Hepatic stellate cell (primary cell): ENCODE measurements at places on chromosomes 13 and 19.

DNA sequence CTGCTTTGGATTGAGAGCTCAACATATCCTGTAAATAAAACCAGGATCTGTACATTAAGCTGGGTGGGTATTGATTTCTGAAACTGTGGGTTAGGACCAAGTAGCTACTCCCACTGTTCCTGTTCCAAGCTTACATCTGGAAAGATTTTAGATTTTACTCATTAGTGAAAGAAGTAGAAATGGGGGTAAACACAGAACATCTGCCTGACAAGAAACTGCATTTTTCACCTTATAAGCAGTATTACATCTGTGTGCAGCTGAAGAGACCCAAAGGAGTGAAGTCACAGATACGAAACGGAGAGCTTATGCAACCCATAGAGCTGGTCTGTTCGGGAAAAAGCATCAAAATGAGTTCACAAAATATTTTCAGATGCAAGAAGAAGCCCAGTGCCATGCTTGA is 235.2 kb downstream of the SLITRK5 start:
- DNase-seq = no peak

DNA sequence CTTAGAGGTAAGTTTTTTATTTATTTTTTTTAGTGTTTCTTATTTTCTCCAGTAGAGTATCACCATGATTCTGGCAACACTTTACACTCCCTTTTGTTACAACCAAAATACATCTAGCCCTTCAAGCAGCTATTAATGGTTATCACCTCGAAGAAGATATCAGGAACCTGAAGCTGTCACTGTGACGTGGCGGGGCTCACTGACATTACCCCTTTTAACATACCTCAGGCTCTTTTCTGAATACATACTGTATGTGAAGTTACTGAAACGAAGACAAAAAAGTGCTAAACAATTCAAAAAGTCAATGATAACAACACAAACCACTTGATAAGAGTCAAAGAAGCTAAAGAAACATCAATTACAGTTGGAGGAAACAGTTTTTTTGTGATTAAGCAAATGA is 1218.7 kb downstream of the EFNB2 start:
- no peak for DNase-seq

GRCh38 chr19:56132316-56132822 is 8.7 kb upstream of the ZNF444 start:
- no peak for DNase-seq

GRCh38 chr13:36806102-36806501 is 12.9 kb upstream of the RFXAP start:
- DNase-seq = no peak

GRCh38 chr19:12985049-12985776 is 10.1 kb upstream of the NFIX start:
- DNase-seq = peak; percentile 86

DNA sequence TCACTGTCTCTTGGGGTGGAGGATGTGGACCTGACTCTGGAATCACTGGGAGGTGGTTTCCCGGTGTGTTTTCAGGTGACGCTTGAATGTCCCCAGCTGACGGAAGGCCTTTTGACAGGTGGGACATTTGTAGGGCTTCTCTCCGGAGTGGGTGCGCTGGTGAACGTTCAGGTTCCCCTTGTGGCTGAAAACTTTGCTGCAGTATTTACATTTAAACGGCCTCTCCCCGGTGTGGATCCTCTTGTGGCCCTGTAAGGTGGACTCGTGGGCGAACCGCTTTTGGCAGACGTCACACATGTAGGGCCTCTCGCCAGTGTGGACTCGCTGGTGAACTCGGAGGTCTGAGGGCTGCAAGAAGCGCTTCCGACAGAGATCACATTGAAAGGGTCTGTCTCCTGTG is 7.8 kb downstream of the ZSCAN5B start:
- DNase-seq = no peak

DNA sequence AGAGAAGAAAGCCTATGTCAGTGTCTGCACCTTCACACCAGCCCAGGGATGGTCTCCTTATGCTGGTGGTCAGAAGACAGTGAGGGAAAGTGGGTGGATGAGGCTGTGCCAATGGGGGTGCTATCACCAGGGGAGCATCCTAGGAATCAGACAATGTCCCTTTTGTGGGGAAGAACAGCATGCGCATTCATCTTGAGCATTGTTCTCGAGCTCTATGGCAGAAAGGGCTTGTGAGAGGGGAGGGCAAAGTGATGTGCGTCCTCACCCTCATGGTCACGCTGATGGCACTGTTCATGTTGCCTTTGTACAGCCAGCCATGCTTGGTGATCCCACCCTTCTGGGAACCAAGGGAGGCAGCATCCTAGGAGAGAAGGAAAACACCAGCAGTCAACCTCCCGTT is 56.1 kb downstream of the DOCK9 start:
- no peak for DNase-seq

DNA sequence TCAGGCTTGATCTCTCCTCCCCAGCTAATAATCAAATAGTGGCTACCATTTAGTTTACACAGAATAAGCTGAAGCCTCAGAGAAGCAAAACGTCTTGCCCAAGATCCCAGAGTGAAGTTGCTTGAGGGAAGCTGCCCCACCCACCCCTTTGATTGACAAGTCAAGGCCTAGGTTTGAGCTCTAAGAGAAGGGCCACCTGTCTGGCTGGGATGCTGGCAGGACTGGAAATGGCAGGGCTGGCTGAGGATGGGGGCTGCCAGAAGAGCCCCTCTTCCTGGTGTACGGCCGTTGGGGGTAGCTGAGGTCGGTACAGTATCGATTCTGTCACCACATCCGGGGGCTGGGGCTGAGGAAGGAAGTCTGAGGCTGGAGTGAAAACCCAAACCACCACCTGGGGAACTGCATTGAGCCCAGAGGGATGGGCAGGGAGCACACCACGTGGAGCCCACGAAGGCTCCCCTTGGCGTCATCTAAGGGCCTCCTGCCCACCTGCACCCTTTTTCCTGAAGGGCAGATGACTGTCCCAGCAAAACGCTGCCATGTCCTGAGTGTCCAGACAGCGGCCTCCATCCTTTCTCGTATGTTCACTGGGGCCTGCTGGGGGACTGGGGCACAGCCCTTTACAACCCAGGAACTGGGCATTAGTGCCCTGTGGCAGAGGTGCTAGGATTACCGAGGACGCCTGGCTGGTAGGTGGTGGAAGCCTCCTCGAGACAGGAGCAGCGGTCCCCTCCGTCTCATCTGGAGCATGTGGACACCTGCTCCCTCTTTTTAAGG is 1.4 kb upstream of the PRKD2 start:
- no peak for DNase-seq

DNA sequence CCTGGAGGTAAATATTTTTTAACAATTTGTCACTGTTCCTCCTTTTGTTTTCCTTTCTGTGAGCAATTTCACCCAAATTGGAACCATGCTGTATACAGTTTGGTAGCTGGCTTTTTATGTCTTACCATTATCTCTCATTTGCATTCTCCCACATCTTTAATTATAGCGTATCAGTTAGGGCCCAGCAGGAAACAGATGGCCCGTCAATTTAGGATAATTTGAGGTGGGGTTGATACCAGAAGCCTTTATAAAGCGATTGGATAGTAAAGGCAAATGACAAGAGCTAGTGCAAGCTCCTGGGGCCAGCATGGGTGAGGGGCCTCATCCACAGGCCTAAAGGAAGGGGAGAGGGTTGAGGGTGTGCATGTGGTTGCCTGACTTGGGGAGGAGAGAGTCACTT is 3.8 kb upstream of the IFNL4 start:
- no peak for DNase-seq

DNA sequence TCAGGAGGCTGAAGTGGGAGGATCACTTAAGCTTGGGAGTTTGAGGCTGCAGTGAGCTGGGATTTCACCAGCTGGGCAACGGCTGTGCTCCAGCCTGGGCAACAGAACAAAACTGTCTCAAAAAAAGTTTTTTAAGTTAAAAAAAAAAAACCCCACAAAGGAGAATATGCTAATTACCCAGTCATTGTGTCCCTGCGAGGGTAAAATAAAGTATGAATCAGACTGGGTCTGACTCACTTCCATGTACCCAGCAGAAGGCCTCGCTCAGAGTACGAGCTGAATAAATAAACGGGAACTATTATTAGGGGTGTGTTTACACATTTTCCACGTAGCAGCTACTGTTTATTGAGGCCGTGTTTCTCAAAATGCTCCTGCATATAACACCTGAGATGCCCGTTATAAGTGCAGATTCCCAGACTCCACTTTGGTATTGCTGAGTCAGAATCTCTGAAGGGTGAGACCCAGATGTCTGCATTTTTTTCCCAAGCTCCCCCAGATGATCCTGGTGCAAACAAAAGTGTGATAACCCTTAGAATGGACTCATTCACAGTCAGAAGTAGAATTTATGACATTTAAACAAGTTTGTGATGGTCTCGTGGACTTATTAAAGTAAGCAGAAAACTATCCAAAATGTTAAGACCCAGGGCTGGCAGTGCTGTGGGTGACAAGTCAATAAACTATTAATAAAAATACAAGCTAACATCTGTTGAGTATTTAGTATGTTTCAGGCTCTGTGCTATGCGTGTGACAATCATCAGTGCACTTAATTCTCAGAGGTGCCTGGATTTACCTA is 28.2 kb downstream of the KCNC3 start:
- peak; percentile 79 for DNase-seq

DNA sequence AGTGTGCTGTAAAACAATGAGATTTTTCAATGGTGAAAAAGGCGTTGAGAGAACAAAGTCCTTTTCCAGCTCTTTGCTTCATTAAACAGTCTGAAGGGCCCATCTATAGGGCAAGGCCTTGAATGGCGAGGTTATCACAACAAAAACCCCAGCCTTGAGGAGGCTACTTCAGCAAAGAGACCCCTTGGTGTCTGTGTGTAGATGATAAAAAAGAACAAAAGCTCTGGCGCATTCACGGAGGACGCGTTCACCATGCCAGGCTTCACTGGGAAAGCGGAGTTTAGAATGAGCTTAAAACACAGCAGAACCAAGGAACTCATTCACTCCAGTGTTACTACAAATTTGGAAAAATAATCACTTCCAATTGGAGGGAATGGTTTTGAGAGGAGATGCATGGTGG is 530.0 kb upstream of the ARGLU1 start:
- DNase-seq = no peak

DNA sequence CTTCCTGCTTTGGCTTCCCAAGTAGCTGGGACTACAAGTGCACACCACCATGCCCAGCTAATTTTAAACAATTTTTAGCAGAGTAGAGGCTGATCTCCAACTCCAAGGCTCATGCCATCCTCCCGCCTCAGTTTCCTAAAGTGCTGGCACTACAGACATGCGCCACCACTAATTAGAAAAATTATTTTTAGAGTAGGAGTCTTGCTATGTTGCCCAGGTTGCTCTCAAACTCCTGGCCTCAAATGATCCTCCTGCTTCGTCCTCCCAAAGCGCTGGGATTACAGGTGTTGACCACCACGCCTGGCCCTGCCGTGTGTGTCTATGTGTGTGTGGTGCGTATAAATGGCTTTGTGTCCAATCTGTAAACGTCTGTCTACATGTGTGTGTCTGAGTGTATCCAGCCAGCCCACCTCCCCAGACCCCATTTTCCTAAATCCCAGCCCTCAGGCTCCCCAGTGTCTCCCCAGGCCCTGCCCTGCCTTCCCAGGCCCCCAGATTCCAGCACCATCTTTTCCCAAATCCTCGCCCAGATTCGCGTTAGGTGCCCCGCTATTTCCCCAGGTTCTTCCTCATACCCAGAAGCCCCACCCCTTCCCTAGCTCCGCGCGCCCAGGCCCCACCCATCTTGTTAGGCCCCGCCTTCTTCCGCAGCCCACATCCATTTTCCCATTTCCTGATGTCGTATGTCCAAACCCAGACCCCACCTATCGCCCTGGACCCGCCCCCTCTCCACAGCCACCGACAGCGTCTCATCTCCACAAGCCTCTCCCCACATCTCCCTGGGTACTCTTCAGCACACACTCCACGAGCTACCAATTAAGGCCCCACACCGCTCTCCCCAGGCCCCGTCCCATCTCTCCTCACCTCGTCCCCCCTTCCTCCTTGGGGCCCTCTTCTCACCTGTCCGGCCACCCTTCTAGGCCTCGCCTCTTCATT is 24.9 kb downstream of the SLC8A2 start:
- DNase-seq = no peak

DNA sequence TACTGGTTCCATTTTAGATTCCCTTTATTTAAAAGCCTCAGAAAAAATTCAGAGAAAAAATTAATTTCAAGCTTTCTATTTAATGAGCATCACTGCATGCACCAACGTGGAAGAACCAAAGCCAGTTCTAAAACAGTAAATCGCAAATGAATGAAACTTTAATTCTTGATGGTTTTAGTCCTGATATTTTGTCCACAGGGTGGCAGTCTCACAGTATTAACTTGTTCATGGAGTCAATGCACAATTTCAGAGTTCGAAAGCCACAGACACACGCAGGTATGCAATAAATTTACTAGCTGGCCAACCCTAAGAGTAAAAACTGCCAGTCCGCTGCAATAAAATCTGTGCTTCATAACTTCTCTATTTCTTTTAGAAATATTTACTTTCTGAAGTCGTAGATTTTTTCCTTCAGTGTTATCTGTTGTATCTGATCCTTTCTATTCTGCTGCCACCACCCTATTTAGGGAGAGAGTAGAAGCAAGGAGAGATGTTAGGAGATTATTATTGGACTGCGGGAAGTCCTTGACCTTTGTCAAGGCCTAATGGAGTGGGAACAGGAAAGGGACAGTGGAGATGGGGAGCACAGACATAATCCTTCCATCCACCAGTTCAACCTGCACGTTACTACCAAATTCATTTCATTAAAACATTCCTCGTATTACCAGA is 7.0 kb upstream of the WBP4 start:
- DNase-seq = peak; percentile 26

DNA sequence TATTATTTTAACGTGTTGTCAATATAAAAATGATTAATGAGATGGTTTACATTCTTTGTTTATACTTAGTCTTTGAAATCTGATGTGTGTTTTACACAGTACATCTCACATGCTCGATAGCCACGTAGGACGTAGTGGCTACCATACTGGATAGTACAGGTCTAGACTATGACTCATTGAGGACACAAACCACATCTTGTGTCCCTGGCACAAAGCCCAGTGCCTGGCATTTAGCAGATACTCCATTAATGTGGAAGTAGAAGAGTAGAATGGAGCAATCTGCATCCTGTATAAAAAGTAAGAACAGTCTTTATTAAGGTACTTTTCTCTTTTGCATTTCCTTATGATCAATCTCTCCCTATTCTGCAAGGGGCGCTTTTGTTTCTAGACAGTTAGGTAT is 49.0 kb upstream of the FRY start:
- peak; percentile 66 for DNase-seq

GRCh38 chr13:94938124-94938523 is 225.8 kb upstream of the SOX21 start:
- no peak for DNase-seq

DNA sequence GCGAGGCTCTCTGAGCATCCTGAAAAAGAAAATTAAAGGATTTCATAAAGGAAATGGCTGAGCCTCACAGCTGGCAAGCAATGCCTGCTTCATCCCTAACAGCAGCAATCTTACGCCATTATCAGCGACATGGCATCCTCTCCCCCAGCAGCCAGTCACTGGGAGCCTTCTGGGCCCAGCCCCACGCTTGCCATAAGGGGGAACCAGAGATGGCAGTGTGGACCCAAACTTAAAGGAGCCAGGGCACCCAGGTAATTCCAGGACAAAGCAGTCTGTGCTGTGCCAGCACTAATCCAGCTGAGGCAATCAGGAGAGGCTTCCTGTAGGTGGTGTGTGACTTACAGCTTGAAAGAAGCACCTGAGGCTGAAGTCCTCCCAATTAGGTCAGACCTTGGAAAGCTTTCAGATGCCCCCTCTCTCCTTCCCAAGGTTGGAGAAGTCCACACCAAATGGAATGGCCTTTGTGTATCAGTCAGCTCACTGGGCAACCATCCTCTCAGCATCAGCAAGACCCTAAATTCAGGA is 10.3 kb downstream of the VSTM2B start:
- DNase-seq = no peak

GRCh38 chr19:35911790-35912189 is 3.7 kb upstream of the TYROBP start:
- DNase-seq = no peak
